ENCODE measurements at places on chromosomes 11 and 22.

DNA sequence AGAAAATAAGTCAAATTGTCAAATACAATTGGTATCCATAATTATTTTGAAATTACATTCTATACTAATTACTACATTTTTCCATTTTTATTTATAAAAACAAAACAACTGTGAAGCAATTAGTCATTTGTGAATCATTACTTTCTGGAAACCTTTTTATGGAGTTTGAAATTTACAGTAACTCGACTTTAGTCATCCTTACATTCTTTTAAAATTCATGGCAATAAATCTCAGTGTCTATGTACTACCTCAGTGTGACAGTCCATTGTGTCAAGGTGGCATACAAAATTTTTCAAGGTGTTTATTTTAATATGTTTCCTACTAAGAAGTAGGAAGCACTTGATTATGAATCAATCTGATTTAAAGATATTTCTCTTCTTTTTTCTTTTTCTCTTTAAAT, 1949.4 kb upstream of the RAG2 start:
- no peak for DNase-seq

DNA sequence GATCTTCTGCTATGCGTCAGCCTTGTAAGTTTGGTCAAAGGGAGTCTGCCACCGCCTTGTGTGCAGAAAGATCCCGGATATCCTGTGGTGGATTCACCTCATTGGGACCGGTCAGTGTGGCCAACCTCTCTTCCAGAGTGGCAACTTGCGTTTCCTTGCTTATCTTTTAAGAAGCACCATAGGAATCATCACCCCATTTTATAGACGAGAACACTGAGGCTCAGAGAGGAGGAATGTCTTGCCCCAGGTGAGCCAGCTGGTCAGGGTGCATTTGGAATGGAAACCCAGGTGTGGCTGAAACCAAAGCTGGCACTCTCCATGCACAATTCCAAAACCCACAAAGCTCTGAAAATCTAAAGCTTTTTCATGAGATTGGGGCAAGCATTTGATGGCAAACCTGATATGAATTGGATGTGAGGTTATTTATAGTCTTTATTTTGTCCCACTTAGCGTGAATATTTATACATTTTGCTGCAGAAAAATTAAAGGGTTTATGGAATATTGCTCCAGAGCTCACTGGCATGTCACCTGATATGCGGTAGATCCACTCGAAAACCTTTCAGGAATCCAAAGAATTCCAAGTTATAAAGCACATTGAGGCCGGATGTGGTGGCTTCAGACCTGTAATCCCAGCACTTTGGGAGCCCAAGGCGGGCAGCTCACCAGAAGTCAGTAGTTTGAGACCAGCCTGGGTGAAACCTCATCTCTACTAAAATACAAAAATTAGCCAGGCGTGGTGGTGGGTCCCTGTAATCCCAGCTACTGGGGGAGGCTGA, 12.1 kb upstream of the EIF3D start:
- DNase-seq: no peak

DNA sequence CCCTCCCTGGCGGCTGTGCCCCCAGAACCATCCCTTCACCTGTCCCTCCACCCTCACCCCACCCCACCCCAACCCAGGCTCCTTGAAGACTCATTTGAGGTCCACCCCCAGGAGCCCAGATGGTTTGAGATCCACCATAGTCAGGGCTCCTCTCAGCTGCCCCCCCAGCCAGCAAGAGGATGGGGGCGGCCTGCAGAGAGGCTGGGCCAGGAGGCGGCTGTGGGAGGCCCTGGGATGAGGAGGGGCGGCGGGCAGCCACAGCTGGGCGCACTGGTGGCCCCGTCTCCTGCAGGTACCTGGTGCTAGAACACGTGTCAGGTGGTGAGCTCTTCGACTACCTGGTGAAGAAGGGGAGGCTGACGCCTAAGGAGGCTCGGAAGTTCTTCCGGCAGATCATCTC, 46.1 kb downstream of the MOB2 start:
- DNase-seq: no peak

GRCh38 chr22:40606306-40606705, 30.2 kb downstream of the MRTFA start:
- DNase-seq: no peak

DNA sequence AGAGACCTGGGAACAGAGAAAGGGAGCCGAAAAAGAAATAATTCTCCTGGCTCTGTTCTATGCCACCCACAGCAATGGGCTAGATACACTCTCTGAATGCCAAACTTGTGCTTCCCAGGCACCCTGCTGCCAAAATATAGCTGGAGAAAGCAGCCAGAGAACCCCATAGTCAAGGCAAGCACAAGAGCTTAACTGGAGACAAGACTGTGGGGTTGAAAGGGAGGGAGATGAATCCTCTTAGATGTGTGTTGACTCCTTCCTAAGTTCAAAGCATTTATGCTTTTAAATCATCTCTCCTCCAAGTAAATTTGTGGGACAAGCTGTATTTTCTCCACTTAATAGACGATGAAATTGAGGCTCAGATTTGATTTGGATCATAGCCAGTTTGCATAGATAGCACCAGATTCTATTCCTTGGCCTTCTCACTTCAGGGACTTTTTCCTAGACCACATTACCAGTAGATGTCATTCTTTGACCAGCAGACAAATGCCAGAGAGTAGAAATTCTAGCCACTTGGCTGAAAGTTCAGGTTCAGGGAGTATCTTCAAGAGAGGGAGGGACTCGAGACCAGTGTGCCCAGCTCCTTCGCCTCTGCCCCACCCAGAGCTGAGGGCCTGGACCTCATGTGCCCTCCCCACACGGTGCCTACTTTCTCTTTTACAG, 16.5 kb upstream of the ETS1 start:
- no peak for DNase-seq

DNA sequence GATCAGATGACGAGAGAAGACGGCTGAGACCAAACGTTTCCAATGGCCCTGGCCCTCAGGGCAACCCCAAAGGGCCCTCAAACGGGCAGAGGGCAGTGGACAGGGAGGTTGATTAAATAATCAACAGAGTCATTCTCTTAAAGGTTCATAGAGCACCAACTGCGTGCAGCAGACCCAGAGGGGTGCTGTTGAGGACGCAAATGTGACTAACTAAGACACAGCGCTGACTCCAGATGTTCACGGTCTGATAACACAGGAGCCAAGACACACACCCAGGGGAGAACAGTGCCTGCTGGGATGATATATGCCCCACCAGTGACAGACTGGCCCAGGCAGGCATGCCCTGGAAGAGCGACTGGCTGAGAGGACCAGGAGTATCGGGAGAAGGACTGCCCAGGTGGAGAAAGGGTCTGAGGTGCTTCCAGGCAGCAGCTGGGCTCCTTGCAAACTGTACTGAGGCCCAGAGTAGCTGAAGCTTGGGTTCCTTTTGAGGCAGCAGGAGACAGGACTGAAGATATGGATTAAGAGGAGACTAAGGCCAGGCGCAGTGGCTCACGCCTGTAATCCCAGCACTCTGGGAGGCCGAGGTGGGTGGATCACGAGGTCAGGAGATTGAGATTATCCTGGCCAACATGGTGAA, 7.7 kb downstream of the VWCE start:
- no peak for DNase-seq

DNA sequence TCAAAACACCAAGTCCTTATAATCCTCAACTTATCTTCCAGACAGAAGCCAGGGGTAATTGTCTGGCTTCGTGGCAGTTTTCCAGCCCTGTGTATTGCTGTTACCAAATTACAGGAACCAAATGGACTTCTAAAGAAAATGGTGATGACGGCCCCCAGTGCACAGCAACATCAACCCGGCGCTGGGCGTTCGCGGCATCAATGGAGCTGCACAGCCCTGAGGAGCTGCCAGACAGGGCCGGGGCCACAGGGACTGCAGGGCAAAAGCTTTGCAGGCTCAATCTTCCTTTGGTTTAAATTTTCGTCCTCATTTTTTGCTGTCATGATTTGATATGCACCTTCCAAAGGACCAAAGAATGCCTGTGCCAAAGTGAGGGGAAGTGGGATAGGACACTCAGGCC, 292.5 kb downstream of the BRD1 start:
- no peak for DNase-seq

DNA sequence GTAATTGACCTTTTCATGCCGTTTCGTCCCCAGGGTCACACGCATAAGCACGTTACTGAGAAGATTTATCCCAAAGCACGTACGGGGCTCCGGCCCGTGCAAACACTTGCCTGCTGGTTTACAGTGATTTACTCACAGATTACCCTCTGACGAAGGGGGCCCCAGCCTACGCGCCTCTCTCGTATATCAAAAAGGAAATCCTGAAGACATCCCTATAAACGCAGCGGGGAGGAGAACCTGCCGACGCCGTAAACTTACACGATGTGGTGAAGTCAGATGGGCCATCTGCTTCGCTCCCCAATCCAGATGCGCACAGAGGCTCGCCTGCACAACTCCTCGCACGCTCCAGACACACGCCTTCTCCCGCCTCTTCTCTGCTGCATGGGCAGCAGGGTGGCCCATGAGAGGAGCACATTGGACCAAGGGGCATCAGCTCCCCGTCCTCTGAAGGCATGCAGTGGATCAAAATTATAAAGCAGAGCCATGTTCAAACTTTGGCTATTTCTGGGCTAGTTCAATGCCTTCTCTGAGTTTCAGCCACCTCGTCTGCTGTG, 123.6 kb downstream of the MN1 start:
- DNase-seq: no peak

GRCh38 chr11:69295079-69295994, 1.4 kb downstream of the MYEOV start:
- no peak for DNase-seq

DNA sequence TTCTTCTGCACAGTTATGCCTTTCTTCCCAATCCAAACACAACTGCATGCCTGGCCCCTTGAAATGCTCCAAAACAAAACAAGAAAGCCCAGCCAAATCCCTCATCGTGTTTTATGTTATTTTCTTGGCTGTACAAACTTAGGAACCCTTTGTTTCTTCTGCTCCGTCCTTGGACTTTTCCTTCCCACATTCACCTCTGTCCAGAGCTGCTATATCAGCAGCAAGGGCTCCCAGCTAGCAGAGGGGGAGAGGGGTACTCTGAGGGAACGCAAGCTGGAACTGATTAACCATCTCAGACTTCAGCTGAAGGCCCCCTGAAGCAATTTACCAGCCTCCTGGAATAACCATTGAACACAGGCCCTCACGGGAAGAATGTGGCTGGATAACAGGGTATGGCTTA, 214.7 kb downstream of the TENM4 start:
- DNase-seq: no peak

DNA sequence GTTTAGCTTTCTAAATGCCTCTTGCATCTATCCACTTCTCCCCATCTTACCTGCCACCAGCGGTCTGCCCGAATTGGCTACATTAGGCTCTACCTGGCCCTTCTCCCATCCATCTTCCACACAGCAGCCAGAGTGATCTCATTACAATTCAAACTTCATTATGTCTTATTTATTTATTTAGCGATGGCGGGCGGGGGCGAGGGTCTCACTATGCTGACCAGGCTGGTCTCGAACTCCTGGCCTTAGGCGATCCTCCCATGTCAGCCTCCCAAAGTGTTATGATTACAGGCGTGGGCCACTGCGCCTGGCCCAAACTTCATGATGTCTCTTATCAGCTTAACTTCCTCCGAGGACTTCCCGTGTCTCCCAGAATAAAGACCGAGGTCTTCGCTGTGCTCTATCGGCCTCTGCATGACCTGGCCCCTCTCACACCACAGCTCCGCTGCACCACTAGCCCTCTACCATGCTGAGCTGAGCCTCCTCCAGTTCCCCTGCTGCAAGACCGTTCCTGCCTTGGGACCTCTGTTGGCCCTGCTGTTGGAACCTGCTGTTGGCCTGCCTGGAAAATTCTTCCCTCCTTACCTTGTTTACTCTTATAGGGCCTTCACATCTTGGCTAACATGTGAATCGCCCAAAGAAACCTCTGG, 870 bp upstream of the CTTN start:
- no peak for DNase-seq

DNA sequence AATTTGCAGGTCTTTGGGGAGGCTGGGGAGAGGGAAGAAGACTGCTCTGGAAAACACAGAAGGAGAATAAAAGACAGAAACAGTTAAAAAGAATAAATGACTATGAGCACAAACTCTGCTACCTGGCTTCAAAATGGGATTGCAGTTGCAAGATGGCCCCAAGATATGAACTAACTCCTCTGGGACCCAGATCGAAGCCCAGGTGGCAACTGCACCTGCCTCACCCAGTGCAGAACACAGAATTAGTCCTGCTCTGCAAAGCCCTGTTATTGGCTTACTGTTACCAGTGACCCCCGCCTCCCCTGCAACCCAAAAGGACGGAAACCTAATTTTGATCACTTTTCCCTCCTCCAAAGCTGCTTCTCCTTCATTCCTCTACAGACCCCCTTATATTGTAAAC, 35.9 kb upstream of the POU2AF1 start:
- no peak for DNase-seq

DNA sequence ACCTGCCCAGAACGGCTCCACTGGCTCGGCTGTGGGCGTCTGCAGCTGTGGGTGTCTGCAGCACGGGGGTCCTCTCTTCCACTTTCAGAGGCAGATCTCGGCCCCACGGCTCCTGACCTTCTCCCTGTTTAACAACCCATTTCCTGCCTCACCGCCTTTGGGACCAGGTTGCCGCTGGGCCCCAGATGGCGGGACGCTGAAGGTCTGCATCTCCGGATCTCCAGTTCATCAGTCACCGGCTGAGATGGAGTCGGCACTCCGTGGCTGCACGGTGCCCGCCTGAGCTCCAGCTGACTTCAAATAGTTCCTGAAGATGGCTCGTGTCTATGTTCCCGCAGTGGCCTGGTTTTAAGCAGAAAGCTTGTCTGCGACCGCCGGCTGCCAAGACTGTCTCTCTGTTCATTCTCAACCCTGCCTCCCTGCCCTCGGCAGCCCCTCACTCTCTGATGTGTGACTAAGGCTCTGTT, 475.9 kb downstream of the BRD1 start:
- DNase-seq: no peak

- DNase-seq: no peak
Observed at GRCh38 chr11:101291279-101291678, 161.7 kb upstream of the PGR start.

- DNase-seq: no peak
Observed at GRCh38 chr11:76664578-76665061, 5.9 kb downstream of the LRRC32 start.

DNA sequence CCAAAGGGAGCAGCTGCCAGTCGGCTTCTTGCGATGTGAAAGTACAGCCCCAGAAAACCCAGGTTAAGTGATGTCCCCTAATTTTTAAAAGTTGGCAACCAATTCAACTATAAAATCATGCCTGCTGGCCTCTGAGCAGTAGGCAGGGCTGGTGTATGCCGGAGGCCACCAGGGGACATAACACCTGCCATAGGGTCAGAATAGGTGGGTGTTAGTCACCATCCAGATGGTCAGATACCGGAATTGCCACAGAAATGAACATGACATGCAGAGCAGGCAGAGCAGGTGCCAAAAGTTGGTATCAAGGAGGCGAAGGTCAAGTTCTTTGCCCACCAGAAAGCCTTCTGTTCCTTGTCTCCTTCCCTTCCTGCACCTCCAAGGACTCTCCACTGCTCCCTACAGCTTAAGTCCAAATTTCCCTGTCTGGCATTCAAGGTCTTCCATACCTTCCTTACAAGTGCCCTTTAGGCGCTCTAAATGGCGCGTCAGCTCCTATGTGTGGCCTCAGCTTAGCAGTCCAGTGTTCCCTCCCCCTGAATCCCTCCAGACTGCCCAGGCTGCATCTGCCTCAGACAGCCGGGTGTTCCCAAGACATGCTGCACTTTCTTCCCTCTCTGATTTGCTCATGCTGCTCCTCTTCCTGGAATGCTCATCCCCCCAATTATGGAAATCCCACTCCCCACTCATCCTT, 45.1 kb downstream of the PTPRJ start:
- no peak for DNase-seq
